ENCODE measurements at places on chromosomes 6 and 20.
A peak's percentile ranks its signal among the peaks of the same experiment; 100 is the strongest.

DNA sequence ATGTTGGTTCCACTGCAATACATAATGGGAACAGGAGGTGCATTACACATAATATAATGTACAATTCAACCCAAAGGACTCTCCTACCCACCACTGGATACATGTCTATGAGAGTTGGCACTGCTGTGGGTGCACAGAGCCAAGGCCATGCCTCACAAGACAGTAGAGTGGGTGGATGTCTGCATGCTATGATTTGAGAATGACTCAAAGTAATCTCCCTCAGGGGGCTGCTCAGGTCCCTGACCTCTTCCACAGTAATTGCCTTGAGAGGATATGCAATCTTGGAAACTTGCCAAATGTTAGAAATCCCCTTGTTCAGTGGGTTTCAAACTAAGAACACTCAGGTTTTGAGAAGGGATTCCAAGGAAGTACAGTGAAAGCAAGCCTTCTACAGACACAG, 79.0 kb downstream of the ANKEF1 start:
- H3K27ac ChIP-seq: no peak overlapping the region
- H3K4me3 ChIP-seq: no peak overlapping the region
- DNase-seq: no peak
- H3K27me3 ChIP-seq: no peaks in the 10 kb centered on the region

GRCh38 chr20:10481676-10482075, 46.6 kb downstream of the SLX4IP start:
- H3K27ac ChIP-seq: no peak overlapping the region
- H3K36me3 ChIP-seq: no peaks in the 10 kb centered on the region
- H3K27me3 ChIP-seq: no peaks in the 10 kb centered on the region
- no peak overlapping the region for H3K4me3 ChIP-seq
- H3K4me1 ChIP-seq: no peaks in the 10 kb centered on the region

DNA sequence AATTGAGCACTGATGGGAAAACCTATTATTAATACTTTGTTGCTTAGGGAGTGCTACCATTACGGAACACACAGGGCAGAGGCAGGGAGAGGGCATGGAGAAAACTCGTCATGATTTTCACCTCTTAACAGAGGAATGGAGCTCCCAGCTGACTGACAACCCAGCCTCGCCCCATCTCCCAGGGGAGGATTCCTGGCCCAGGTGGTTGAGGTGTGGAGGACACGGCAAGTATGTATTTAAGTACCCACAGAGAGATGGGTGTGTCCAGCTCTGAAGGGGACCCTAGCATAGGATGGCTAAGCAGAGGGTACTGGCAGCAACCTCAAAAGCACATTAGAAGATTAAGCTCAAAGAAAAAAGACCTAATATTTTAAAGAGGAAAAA, 261.9 kb upstream of the MOCS1 start:
- H3K4me1 ChIP-seq: no peaks in the 10 kb centered on the region
- DNase-seq: no peak
- no peak overlapping the region for H3K4me3 ChIP-seq
- H3K27me3 ChIP-seq: no peaks in the 10 kb centered on the region
- H3K36me3 ChIP-seq: no peaks in the 10 kb centered on the region

GRCh38 chr20:40688129-40689099, 622 bp downstream of the MAFB start:
- H3K36me3 ChIP-seq: no peaks in the 10 kb centered on the region
- DNase-seq: no peak
- no peaks in the 10 kb centered on the region for H3K4me1 ChIP-seq
- H3K4me3 ChIP-seq: peak overlapping the region; percentile 67
- H3K27me3 ChIP-seq: no peaks in the 10 kb centered on the region

DNA sequence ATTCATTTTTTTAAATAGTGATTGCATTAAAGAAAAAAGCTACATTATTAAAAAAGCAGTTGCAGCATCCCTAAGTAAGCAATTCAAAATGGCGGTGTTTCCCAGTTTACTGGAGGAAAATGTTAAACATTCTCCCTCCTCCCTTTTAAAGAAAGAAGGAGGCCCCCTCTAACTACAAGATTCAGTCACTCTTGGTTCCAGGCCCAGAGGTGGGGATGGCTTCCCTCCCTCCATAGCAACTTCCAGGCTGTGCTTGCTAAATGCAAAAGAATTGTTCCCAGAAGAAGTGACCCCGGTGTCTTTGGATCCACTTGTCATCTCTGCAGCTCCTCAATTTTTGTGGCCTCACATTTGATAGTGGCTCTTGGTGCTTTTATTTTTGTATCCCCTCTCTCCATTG, 165.9 kb downstream of the SOBP start:
- no peak overlapping the region for H3K4me3 ChIP-seq
- H3K36me3 ChIP-seq: no peaks in the 10 kb centered on the region
- no peak overlapping the region for H3K27ac ChIP-seq
- H3K27me3 ChIP-seq: no peaks in the 10 kb centered on the region
- no peak for DNase-seq

DNA sequence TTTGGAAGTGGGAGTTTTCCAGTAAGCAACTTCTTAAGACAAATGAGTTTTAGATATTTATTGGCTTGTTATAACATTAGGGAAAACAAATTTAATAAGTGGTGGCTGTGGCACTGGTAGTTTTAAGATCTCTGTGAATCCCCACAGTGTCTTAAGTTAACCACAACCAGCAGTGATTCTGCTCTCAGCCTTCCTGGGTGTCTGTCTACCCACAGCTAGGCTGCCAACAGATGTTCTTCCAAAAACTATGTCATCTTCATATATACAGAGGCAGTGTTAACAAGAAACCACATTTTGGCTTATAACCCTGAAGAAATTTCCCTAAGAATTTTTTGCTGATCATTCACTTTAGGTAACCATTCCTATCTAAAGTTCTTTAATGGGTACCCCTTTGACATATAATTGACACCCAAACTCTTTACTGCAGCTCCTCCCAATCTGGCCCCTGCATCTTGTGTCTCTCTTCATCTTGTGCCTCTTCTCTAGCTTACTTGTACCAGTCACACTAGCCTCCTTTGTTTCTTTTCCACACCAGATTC, 52.7 kb downstream of the TOP1 start:
- no peaks in the 10 kb centered on the region for H3K27me3 ChIP-seq
- DNase-seq: no peak
- H3K4me1 ChIP-seq: peaks cover 2% of the 10 kb centered on the region
- H3K27ac ChIP-seq: no peak overlapping the region
- H3K4me3 ChIP-seq: no peak overlapping the region
- H3K36me3 ChIP-seq: no peaks in the 10 kb centered on the region

DNA sequence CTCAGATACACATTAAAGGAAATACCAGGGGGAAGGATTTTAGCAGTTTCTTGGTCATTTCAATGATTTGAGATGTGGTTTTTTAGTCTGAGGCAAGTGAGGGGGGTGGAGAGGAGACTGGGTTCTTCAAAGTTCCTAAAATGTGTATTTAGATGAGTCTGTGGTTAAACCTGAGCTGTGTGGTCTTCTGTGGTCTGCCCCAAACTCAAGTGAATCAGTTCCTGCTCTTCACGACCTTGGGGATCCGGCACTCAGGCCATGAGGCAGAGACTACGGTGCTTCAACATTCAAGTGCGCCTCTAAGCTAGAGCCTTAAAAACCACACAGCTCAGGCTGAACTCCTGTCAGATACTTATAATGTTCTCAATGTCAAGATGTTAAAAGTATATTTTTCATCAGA, 406.7 kb downstream of the LMBRD1 start:
- H3K27me3 ChIP-seq: no peaks in the 10 kb centered on the region
- H3K4me1 ChIP-seq: no peaks in the 10 kb centered on the region
- no peak for DNase-seq

GRCh38 chr6:48765352-48765961, 654.5 kb upstream of the PTCHD4 start:
- H3K36me3 ChIP-seq: no peaks in the 10 kb centered on the region
- H3K27me3 ChIP-seq: no peaks in the 10 kb centered on the region
- DNase-seq: no peak
- H3K4me3 ChIP-seq: no peak overlapping the region
- H3K4me1 ChIP-seq: no peaks in the 10 kb centered on the region

- no peak overlapping the region for H3K27ac ChIP-seq
- no peak overlapping the region for H3K4me3 ChIP-seq
- no peak for DNase-seq
- H3K4me1 ChIP-seq: no peaks in the 10 kb centered on the region
- no peaks in the 10 kb centered on the region for H3K27me3 ChIP-seq
- H3K36me3 ChIP-seq: no peaks in the 10 kb centered on the region
Observed at GRCh38 chr6:21469213-21469612, 124.3 kb upstream of the SOX4 start.

DNA sequence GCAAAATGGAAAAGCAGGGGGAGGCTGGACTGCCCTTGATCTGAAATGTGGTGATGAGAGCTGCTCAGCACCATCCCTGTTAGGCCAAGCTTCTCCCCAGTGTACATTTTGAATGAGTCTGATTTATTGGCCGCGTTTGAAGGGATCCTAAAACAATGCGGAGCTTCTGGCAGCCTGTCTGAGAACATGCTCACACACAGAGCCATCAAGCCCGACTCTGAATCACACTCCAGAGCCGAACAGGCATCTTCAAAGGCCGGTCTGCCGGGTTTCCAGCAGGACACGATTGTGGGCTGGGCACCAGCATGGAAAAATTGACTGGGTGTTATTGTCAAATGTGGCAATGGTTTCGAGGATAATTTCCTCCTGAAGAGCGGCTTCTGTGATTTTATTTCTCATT, 235.9 kb downstream of the TFAP2C start:
- H3K4me3 ChIP-seq: no peak overlapping the region
- no peaks in the 10 kb centered on the region for H3K27me3 ChIP-seq
- no peaks in the 10 kb centered on the region for H3K36me3 ChIP-seq
- no peaks in the 10 kb centered on the region for H3K4me1 ChIP-seq

DNA sequence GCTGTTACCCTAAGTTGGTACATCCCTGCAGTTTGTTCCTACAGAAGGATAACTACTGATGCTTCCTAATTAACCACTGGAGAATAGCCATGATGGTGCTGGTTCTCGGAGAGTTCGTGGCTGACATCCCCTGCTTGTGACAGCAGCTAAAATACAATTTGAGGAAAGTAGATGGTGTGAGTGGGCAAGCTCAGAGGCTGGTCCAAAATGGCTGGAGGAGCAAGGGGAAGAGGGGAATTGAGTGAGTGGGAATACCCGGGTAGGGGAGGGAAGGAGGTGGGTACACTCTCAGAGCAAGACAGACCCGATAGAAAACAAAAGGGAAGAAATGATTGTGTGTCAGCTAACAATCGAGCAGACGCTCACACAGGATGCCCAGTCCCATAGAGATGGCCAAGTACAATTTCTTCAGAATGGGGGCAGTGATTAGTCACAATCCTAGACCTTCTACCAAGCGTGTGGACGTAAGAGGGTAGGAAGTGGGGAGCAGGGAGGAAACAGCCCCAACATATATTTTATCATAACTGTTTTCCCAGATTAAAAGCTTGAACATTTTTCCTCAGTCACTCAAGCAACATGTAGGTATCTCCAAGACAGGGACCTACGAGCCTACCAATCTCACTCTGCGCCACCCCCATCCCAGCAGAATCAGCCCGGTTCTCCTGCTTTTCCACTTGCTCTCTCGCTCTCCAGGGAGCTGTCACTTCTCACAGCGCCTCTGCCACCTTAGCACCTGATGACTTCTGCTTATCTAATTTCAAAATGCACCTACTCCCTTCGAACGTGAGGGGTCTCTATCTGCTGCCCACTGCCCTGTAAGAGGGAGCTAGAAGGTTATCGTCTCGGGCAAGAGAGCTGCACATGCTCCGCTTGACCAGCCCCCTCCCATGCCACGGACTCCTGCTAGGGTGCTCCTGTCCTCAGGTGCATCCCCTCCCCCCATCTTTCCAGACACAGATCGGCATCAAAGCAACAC, 26.2 kb downstream of the RIPOR2 start:
- no peak for DNase-seq
- peak overlapping the region; percentile 46 for H3K4me3 ChIP-seq
- peak overlapping the region; percentile 64 for H3K27ac ChIP-seq
- no peaks in the 10 kb centered on the region for H3K4me1 ChIP-seq

DNA sequence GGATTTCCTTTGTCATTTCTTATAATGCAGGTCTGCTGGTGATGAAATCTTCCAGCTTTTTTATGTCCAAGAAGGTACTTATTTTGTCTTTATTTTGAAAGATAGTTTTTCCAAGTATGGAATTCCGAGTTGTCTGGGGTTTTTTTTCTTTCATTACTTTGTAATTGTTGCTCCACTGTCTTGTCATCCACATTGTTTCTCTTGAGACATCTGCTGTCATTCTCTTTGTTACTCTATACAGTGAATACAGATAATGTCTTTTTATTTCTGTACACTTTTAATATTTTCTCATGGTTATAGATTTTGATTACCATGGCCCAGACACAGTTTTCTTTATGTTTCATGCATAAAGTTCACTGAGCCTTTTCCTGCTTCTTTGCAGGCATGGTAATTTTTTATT, 133.1 kb downstream of the SYCP2 start:
- no peaks in the 10 kb centered on the region for H3K27me3 ChIP-seq
- H3K36me3 ChIP-seq: no peaks in the 10 kb centered on the region
- no peak for DNase-seq
- H3K4me3 ChIP-seq: no peak overlapping the region
- no peaks in the 10 kb centered on the region for H3K4me1 ChIP-seq

DNA sequence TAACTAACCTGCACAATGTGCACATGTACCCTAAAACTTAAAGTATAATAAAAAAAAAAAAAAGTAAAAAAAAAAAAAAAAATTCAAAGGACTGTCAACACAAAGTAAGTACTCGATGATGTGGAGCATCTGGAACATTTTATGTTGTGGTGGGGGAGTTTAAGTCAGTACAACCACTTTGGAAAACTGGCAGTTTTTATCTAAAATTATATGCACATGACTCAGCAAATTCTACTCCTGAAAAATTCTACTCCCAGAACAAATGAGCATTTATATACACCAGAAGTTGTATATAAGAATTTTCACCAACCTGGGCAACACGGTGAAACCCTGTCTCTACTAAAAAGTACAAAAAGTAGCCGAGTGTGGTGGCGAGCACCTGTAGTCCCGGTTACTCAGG, 36.9 kb upstream of the CCDC28A start:
- no peaks in the 10 kb centered on the region for H3K4me1 ChIP-seq
- no peak overlapping the region for H3K4me3 ChIP-seq
- H3K27me3 ChIP-seq: no peaks in the 10 kb centered on the region
- H3K36me3 ChIP-seq: no peaks in the 10 kb centered on the region

DNA sequence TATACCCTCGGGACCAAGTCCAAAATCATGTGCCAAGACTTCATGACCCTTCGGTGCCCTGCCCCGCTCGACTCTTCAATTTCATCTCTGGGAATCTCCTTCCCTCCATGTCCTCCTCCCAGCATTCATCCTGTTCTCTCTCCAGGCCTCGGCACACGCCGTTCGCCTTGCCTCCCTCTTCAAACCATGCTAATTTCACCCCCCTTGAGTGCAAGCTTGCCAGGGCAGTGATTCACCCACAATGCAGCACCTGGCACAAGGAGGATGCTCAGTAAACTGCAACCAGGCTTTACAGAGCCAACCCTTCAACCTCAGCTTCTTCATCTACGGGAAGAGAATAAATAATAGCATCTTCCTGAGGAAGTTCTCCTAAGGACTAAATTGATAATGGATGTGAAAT, 4.1 kb downstream of the KCNS1 start:
- peaks cover 5% of the 10 kb centered on the region for H3K4me1 ChIP-seq
- no peak for DNase-seq
- H3K27ac ChIP-seq: no peak overlapping the region

GRCh38 chr6:144844596-144844995, 559.5 kb downstream of the UTRN start:
- DNase-seq: no peak
- H3K36me3 ChIP-seq: no peaks in the 10 kb centered on the region
- H3K4me1 ChIP-seq: no peaks in the 10 kb centered on the region
- no peak overlapping the region for H3K4me3 ChIP-seq
- no peak overlapping the region for H3K27ac ChIP-seq
